Stimulated activated CD4-positive, alpha-beta T cell treated with anti-CD3 and anti-CD28 coated beads, Interleukin-2, amount 100 ng/mL, for 48 hours (primary cell): ENCODE measurements at places on chromosomes 7 and 10.

- DNase-seq = no peak
Observed at GRCh38 chr10:43350156-43350555, 21.3 kb upstream of the FXYD4 start.

DNA sequence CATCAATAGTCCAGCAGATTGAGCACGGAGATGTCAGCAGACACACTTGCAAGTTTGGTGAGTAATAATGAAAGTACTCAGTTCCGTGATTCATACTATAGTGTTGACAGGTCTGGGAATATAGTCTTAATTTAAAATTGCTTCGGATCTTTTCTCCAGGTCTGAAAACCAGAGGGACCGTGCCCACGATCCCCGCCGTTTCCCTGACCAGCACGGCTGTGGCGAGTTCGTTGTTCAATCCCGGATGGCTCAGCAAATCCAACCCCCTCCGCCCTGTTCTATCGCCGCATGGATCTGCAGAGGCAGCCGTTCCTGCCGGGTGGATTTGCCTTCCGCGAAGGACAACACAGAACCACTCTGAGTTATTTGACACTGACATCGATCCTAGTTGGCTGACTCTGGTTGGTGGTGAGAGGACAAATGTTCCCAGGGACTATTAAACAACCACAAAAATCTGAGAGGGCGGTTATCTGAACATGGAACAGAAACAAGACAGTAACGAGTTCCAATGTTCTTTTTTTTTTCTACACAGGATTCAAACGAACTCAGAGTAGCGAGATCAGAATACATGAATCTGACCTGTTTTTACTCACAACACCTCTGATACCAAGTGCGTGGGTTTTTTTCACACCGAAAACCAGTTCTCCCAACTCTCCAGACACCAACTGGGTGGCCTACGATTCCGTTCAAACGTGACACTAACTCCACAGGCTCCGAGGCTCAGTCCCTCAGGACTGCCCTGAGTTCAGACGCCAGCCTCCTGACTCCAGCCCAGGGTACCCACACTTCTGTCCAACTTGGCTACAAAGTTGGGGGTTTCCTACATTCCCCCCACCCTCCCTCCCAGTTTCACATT is 52.7 kb downstream of the RBM17 start:
- DNase-seq = peak; percentile 43

DNA sequence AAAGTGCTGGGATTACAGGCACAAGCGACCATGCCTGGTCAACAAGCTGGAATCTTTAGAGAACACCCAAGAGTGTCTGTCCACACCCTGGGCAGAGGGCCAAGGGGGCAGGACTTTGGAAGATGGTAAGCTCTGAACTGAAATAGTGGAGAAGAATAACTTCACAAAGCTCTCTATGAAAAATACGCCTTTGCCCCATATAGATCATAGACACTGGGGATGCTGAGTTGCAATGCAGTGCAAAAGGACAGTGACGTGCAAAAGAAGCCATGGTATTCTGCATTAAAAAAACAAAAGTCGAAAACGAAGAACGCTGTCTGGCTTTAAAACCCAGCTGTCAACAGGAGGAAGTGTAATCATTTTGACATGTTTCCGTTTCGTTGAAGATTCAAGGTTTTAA is 353.6 kb downstream of the CALN1 start:
- no peak for DNase-seq

DNA sequence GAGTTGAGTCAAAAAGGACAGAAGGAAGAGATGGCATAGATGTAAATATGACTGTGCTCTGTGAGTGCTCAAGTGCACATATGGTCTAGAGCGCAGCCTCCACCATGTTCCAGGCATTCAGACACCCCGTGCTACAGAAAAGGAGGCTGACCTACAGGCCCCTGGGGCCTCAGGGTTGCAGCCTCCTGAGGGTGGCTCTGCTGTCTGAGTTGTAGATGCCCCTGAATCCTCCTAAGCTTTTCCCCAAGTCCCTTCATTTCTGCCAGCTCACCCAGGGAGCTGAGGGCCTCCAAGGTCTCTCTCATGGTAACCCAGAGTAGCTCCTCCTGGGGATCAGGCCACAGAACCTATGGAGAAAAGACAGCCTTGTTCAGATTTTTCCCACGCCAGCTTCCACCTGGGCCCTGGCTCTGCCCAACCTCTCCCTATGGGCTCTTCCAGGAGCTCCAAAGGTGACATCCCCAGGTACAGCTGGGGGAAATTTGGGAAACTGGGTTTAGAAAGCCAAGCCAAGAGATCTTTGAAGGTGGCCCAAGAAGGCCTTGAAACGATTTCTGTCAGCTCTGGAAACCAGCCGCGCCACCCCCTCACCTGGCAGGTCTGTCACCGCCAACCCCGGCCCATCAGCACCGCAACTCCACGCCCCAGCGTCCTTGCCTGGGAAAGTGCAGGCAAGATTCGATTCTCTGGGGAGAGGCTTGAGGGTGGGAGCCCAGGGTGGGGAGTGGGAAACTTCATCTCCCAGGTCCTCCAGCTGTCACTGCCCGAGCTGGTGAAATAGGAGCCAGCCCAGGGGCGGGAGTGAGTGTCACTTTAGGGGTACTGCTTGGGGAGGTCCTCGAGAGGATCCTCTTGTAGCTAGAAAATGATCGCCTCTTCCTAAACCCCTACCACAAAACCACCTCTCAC is 2.4 kb downstream of the ZNF467 start:
- no peak for DNase-seq

- DNase-seq = no peak
Observed at GRCh38 chr10:73251683-73252444, 580 bp downstream of the MRPS16 start.

DNA sequence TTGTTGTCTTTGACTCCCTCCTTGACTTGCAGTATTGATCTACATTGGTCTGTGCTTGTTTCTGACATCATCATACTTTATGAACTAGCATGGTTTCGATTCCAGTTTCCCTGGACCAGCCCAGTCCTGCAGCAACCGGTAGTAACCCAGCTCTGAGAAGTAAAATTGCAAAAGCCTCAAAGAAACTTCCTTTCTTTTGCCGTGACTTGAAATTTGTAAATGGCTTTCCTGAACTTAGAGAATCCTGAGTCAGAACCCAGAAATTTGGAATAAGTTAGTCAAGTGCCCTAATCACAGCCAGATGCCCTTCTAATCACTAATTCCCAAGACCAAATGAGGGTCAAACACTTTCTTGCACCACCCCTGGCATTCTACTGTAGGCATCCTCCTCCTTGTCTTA is 15.0 kb downstream of the TAS2R60 start:
- DNase-seq = no peak

- DNase-seq = no peak
Observed at GRCh38 chr7:143885951-143886350, 16.0 kb downstream of the TCAF1 start.

DNA sequence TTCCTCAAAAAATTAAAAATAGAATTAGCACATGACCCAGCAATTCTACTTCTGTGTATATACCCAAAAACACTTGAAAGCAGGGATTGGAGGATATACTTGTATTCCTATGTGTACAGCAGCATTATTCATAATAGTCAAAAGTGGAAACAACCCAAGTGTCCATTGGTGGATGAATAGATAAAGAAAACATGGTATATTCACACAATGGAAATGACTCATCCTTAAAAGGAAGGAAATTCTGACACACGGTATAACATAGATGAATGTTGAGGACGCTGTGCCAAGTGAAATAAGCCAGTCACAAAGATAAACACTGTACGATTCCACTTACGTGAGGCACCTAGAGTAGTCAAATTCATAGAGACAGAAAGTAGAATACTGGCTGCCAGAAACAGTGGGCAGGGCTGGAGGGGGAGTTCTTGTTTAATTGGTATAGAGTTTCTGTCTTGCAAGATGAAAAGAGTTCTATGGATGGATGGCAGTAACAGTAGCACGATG is 26.6 kb upstream of the KAT6B start:
- peak; percentile 11 for DNase-seq

GRCh38 chr7:136030330-136030729 is 53.2 kb upstream of the MTPN start:
- DNase-seq = no peak

GRCh38 chr10:124084708-124085107 is 8.7 kb downstream of the CHST15 start:
- DNase-seq = no peak

DNA sequence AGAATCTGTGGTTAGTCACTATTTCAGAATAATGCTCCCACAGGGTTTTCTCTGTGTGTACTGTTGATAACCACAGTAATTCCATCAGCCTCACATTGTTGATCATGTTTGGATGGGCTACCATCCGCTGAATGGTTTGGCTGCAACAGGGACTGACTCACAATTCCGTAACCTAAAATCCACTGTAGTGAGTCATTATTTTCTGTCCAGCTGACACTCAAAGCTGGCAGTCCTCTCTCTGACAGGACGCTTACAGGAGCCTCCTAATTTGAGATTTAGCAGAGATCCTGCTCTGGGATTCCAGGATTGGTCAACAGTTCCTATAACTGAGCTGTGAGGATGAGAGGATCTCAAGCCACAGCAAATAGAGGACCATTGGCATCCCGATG is 32.7 kb downstream of the VWA2 start:
- no peak for DNase-seq

DNA sequence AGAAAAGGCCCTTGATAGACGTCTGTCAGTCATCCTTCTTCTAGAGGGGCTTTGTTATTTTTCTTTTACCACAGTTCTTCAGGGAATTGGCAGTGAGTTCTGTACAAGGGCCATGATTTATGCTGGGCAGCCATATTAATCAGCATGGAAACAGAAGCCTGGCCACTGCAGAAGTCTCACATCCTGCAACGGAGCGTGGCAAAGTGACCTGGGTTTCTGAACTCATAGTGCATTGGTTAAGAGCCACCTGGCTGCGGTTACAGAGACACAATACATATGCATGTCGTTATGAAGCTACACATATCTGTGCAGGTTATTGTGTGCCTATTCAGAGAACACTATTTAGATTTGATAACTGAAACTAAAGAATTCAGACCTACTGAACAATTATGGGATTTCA is 419.4 kb upstream of the CELF2 start:
- no peak for DNase-seq

GRCh38 chr7:12119620-12120303 is 91.3 kb upstream of the TMEM106B start:
- DNase-seq = no peak
